ENCODE measurements at places on chromosomes 16 and 17.
A peak's percentile ranks its signal among the peaks of the same experiment; 100 is the strongest.

DNA sequence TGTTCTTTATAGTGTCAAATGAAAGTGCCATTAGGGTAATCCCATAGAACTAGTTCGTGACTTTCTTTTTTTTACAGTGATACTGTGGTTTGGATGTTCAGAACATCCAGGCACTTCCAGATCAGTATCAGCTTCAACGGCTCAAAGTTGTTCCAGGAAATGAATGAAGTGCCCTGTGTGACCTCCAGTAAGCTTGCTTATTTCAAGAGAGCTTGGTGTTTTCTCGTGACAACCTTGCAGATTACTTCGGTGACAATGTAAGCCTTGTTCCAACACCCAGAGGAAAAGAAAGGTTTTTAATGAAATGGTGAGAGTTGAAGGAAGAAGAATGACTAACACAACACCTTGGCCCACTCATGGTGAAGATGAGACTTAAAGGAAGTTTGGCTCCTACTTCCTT lies 16.0 kb upstream of the KCNJ16 start:
- no peak overlapping the region for H3K4me3 ChIP-seq
- no peaks in the 10 kb centered on the region for H3K27me3 ChIP-seq
- no peaks in the 10 kb centered on the region for H3K36me3 ChIP-seq
- DNase-seq: no peak
- H3K4me1 ChIP-seq: no peaks in the 10 kb centered on the region

DNA sequence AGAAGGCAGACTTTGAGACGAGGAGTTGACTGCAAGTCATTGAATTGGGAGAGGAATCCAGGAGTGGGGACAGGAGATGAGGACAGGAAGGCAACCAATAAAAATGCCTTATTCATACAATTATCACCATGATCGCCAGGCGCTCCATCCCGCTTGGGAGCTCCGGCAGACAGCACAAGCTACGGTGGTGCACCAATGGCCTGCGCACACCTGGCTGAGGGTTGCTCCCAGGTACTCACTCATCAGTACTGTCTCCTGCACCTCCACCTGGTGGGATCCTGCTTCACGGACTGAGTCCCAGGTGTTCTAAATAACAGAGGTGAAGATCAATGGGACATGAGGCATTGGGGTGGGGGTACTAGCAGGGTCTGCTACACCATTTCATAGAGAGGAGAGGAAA lies 160.0 kb upstream of the TNRC6C start:
- H3K4me3 ChIP-seq: no peak overlapping the region
- H3K27me3 ChIP-seq: peaks cover 34% of the 10 kb centered on the region
- no peak overlapping the region for H3K27ac ChIP-seq
- no peak for DNase-seq
- no peaks in the 10 kb centered on the region for H3K36me3 ChIP-seq
- H3K4me1 ChIP-seq: peaks cover 22% of the 10 kb centered on the region

DNA sequence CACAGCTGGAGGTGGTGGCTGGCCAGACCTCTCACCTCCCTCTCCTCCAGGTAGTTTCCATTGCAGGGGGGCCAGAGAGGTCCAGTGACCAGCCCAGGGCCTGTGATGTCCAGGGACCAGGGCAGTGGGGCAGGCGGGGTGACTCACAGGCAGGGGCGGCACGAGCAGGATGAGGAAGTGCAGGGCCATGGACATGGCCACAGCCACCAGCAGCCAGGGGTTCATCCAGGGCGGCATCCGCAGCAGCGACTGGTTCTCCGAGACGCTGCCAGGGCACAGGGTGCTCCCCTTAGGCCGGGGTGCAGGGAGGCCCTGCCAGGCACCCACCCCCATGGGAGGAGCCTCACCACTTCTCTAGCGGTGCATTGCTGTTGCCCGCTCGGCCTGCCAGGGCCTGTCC lies 12.9 kb upstream of the P2RX1 start:
- DNase-seq: no peak
- H3K27me3 ChIP-seq: no peaks in the 10 kb centered on the region
- no peak overlapping the region for H3K27ac ChIP-seq
- H3K4me1 ChIP-seq: peaks cover 12% of the 10 kb centered on the region
- no peak overlapping the region for H3K4me3 ChIP-seq

- no peak for DNase-seq
- peaks cover 29% of the 10 kb centered on the region for H3K36me3 ChIP-seq
- H3K27ac ChIP-seq: no peak overlapping the region
- H3K4me3 ChIP-seq: no peak overlapping the region
- no peaks in the 10 kb centered on the region for H3K4me1 ChIP-seq
Observed at GRCh38 chr16:19700319-19700781, 17.7 kb downstream of the KNOP1 start.

DNA sequence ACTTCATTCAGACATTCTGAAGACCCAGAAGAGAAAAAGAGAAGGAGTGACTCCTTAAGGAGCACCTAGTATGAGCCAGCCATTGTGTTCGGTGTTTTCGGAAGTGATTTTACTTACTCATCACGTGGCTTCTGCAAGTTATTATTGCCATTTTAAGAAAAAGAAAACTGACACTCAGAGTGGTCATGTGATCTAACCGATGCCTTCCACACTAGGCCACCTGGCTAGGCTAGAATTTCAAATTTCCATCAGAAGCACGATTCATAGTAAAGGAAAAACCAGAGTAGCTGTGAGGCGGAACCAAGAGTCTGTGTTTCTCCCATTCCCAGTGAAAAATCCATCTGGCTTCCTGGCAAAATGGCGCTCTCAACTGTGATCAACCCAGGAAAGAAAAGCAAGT lies 32.0 kb downstream of the GTF3C1 start:
- H3K27ac ChIP-seq: no peak overlapping the region
- DNase-seq: no peak
- H3K36me3 ChIP-seq: peaks cover 6% of the 10 kb centered on the region
- no peak overlapping the region for H3K4me3 ChIP-seq

DNA sequence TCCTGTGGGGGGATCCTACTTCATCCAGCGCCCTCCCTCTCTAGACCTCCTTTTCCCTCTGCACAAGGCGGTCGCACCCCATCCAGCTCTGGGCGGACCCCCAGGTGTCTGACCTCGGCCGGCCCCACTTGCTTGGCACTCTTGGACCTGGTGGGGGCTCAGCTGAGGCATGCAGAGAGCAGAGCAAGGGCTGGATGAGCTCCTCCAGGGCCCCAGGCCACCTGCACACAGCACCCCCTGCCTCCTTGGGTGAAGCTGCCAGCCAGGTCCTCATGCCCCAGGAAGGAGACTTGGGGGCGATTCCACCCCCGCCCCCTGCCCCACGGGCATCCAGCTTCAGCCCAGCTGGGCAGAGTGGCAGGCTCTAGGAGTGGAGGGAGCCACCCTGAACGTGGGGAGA lies 159.4 kb upstream of the GSE1 start:
- peaks cover 30% of the 10 kb centered on the region for H3K27me3 ChIP-seq
- H3K27ac ChIP-seq: no peak overlapping the region
- H3K4me1 ChIP-seq: peaks cover 12% of the 10 kb centered on the region
- no peak overlapping the region for H3K4me3 ChIP-seq
- no peaks in the 10 kb centered on the region for H3K36me3 ChIP-seq

- no peak overlapping the region for H3K27ac ChIP-seq
- no peaks in the 10 kb centered on the region for H3K27me3 ChIP-seq
- H3K4me1 ChIP-seq: no peaks in the 10 kb centered on the region
- no peak for DNase-seq
Observed at GRCh38 chr17:28623696-28624095, 9.7 kb upstream of the RSKR start.

- no peak for DNase-seq
- H3K27me3 ChIP-seq: no peaks in the 10 kb centered on the region
- peaks cover 51% of the 10 kb centered on the region for H3K4me1 ChIP-seq
- H3K27ac ChIP-seq: peak overlapping the region; percentile 44
- H3K36me3 ChIP-seq: no peaks in the 10 kb centered on the region
- H3K4me3 ChIP-seq: peak overlapping the region; percentile 96
Observed at GRCh38 chr16:2155977-2156848, 631 bp downstream of the TRAF7 start.

DNA sequence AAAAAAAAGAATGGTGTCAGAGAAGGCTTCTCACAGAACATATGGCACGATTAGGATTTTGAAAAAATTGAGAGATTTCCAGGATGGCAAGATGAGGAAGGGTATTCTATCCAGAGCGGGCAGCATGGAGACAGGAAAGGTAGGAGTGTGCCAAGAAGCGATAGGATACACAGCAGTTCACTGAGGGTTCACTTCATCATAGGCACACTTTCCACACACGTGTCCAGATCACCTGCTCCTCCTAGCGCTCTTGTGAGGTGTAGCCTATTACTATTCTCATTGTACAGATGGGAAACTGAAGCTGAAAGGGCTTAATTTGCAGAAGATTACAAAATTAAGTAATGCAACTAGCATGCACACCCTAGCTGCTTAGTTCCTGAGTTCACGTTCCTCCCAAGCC lies 6.2 kb upstream of the ELAC2 start:
- H3K4me3 ChIP-seq: no peak overlapping the region
- no peak for DNase-seq
- H3K4me1 ChIP-seq: peaks cover 10% of the 10 kb centered on the region
- H3K27me3 ChIP-seq: peaks cover 46% of the 10 kb centered on the region
- no peak overlapping the region for H3K27ac ChIP-seq

DNA sequence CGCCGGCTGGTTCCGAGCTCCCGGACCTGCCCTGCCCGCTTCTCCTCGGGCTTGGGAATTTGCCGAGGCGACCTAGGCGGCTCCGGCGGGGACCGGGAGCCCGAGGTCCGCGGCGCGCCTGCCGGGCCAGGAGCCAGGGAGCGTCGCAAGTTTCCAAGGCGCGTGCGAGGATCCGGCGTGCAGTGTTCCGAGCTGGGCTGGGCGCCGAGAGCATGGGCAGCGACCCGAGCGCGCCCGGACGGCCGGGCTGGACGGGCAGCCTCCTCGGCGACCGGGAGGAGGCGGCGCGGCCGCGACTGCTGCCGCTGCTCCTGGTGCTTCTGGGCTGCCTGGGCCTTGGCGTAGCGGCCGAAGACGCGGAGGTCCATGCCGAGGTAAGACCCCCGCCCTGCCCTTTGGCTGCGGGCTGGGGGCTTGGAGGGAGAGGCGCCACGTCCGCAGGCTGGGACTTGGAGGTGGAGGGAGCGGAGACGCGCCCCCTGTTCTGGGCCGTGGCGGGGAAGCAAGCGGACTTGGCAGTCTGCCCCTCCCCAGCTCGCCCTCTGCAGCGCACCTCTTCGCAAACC lies 668 bp downstream of the MMP15 start:
- H3K36me3 ChIP-seq: no peaks in the 10 kb centered on the region
- peak overlapping the region; percentile 45 for H3K4me3 ChIP-seq
- peaks cover 50% of the 10 kb centered on the region for H3K27me3 ChIP-seq
- peaks cover 11% of the 10 kb centered on the region for H3K4me1 ChIP-seq
- no peak overlapping the region for H3K27ac ChIP-seq
- DNase-seq: no peak

- peaks cover 33% of the 10 kb centered on the region for H3K4me1 ChIP-seq
- no peak for DNase-seq
- peak overlapping the region; percentile 60 for H3K27ac ChIP-seq
- H3K4me3 ChIP-seq: peak overlapping the region; percentile 62
Observed at GRCh38 chr16:84663433-84664101, 15.3 kb downstream of the KLHL36 start.
